ENCODE measurements at places on chromosomes 16 and 17.

- DNase-seq: no peak
Measured at GRCh38 chr16:27098366-27099049, 31.8 kb downstream of the C16orf82 start.

DNA sequence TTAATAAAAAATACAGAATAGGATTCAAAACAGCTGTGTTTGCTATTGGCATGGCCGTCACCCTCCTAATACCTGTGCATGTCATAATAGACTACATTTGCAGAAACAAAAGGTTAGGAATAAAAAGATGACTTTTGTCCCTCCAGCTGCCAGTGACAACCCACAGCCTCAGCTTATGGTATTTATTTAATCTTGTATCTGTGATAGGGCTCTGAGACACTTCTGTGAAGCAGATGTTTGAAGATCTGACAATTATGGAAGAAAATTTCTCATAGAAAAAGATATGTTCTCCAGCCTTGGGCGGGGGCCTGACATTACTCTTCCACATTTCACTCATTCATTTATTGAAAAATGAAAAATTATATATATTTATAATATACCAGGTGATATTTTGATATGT lies 62.2 kb downstream of the PITPNC1 start:
- no peak for DNase-seq

GRCh38 chr17:51298508-51299371 lies 38.4 kb downstream of the UTP18 start:
- no peak for DNase-seq

GRCh38 chr17:29711588-29712385 lies 89.1 kb upstream of the CORO6 start:
- DNase-seq: no peak

DNA sequence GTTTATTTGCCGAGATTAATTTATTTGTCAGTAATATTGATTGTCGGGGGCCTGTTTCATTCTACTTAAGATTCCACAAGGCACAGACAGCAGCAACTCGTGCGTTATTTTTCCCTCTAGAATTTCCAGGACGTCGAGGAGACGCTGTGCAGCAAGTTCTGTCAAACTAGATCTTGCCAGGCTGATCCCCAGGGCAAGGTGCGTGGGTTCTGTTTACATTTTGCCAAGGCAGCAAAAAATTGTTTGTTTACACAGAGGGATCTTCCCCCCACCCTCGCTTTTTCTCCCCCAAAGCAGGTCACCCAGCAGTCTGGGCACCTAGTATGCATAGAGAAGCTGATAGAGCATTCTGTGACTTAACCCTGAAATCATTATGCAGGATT lies 111.4 kb downstream of the IRX3 start:
- DNase-seq: no peak

- no peak for DNase-seq
Measured at GRCh38 chr16:877242-878071, 76.9 kb upstream of the GNG13 start.

DNA sequence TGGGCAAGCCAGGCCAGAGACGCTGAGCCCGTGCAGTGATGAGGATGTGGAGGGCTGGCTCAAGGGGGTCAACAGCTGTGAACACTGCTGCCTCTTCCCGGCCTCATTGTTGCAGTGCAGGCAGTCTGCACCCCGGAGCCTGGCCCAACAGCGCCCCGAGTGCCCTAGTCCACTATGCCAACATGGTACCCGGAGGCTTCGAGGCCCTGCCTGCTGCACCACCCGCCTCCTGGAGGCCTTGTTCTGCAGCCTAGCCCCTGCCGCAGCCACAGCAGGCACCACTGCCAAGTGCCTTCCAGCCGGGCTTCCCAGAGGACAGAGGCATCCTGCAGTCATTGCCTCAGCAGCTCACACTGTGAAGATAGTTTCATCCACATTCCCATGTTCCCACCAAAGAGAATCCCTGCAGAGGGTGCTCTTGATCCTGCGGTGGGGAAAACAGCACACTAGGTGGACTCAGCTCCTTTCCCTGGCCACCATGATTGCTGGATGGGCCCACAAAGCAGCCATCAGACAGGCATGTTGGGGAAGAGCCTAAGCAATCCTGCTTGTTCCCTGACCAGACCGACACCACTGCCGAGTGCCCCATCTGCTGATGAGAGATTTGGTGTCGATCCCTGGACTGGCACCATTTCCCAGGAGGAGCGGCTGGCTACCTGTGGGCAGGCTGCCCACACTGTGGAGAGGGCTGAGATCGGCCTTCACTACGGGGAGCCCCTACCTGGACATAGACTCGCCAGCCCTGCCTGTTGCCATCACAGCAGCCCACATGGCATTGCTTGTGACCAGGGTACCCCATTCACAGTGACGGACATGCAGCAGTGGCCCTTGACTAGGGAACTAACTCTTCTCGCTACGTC lies 44.9 kb downstream of the USP22 start:
- no peak for DNase-seq

DNA sequence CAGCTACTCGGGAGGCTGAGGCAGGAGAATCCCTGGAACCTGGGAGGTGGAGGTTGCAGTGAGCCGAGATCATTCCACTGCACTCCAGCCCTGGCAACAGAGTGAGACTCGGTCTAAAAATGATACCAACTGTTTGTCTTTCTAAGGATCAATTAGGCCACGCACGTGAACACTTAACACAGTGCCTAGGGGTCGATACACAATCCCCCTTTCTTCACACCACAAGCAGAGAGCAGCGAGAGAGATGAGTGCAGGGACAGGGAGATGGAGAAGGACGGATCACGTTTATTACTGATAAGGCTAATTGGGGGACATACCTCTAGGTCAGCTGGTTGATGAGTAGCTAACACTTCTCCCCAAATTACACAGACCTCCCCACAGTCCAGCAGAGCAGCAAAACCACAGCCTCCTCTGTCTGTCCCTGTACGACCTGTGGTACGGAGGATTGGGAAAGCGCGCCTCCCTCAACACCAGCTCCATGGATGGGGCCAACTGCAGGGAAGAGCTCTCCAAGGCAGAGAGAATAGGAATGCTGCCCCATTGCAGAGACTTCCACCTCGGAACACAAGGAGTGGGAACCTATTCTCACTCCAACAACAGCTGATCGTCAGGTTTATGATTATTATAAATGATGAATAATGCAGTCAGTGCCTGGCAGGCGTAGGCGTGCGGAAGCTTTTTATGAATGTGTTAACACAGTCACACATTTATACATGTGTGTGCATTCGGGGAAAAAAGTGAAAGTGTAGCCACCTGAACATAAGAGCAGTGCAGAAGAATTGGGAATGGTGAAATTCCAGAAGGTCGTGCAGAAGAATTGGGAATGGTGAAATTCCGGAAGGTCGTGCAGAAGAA lies 155.1 kb downstream of the C16orf95 start:
- DNase-seq: no peak

GRCh38 chr17:40596261-40596919 lies 31.1 kb upstream of the CCR7 start:
- no peak for DNase-seq

GRCh38 chr16:74511961-74512360 lies 90.7 kb upstream of the CLEC18B start:
- no peak for DNase-seq

- no peak for DNase-seq
Measured at GRCh38 chr16:57156351-57156703, 29.5 kb downstream of the PSME3IP1 start.

GRCh38 chr17:82314727-82315605 lies 2.4 kb downstream of the CD7 start:
- no peak for DNase-seq

- DNase-seq: no peak
Measured at GRCh38 chr16:354971-355461, 2.5 kb upstream of the AXIN1 start.

GRCh38 chr16:77786186-77786847 lies 2.0 kb upstream of the VAT1L start:
- no peak for DNase-seq

DNA sequence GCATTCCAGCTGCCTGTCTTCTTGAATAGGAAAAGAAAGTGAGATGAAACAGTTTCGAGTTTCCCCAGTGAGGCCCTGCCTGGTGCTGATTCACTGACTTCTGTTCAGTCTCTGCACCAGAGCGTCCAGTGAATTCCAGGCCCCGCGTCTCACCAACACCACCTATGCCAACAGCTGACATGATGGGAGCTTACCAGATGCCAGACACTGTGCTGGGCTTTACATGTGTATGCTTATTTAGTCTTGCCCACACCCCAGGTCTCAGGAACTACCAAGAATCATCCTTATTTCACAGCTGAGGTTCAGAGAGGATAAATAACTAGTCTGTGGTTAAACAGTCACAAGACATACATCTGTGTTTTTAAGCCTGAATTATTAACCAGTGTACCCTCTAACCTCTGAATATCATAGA lies 29.1 kb upstream of the IRX6 start:
- DNase-seq: no peak

DNA sequence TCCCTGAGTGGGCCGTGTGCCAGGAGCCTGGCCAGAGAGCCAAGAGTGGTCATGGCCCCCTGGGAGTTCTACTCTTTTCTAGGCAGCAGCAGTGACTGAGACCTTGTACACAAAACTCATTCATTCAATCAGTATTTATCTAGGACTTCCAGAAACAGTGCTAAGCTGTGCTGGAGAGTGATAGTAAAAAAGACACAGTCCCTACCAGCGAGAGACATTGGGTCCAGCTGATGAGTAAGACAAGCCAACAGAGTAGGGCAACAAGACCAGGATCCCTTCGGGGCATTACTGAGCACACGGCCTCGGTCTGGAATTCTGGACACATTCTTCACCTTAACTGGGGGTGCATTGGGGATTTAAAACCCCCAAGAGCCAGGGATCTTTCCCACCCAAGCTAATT lies 20.2 kb downstream of the CBX4 start:
- no peak for DNase-seq

DNA sequence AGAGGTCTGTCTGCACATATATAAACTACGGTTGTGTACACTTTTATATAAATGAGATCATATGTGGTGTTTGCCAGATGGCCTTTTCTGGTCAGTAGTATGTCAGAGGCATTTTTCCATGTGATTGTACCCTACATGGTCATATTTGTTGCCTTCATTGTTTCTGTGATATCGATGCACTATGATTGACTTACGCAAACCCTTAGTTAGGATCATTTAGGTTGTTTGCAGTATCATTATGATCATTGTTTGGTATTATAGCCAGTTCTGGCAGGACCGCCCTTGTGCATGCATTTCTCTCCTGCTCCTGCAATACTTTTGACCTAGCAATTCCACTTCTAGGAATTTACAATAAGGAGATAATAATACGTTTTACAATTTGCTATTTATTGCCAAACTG lies 169.1 kb downstream of the MSI2 start:
- no peak for DNase-seq

GRCh38 chr17:38898291-38898679 lies 27.1 kb upstream of the LASP1NB start:
- DNase-seq: no peak

- no peak for DNase-seq
Measured at GRCh38 chr17:39224778-39225307, 902 bp downstream of the STAC2 start.

DNA sequence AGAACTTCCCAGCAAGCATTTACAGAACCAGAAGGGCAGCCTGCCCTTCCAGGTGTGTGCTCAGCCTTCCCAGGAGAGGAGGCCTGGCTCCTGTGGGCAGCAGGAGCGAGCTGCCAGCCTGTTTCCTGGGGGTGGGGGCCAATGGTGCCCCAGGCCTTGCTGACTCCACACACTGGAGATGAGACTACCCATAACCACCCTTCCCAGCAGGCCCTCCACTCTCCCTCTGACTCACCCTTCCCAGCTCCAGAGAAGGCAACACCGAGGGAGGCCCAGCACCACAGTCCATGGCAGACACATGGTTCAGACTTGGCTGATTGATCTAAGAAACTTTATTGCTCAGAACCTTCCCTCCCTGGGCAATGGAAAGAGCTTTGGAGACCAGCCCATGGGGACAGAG lies 1.8 kb upstream of the PRSS53 start:
- DNase-seq: no peak

DNA sequence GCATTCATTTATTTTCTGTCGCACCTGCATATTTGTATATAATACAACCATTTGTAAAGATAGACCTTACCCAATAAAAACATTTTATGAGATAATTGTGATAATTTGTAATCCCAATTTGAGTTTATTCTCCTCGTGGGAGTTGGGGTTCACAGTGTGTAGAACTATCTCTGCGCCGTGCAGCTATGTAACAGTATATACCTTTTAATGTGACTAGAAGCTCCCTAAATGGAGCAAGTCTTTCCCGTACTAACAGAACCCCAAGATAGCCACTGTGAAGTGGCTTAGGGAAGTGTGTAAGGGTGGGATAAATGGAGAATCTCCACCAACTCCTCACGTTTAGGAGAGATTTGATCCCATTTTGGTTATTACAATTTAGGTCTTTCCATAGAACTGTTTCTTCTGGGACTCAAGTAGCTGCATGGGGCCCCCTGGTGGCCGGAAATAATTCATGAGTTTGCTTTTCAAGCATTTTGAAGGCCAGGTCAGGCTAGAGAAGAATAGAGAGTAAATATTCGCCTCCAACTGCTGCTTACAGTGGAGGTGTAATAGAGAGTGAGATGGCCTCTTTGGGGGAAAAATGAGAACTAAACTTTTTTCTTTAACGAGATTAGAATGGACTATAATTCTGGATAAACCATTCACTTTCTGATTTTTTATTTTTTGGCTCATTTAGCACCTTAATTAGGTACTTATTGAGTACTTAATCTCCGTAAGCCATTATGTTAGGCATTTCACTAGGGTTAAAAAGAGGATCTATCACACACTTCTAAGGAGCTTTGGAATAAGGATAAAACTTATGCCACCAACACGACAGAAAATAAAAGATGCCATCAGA lies 4.5 kb downstream of the TMEM100 start:
- peak; percentile 82 for DNase-seq

DNA sequence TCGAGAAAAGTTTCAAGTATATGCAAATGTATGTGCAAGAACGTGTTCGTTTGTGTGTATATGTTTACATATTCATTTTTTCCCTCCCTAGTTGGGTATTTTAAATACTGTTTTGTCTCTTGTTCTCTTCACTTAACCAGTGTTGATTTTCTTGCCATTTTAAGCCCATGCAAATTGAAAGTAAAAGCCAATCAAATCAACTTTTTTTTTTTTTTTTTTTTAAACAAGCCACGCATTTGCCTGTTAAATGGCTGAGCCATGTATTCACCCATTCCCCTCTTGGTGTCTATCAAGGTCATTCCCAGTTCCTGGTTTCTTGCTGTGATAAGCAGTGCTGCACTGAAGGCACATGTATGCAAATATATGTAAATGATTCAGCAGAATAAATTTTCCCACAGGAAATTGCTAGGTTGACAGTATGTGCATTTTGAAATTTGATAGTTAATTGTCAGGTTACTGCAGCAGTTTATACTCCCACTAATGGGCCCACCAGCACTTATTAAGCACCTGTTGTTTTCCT lies 12.2 kb downstream of the ABCC1 start:
- no peak for DNase-seq

GRCh38 chr17:55687037-55687436 lies 35.6 kb downstream of the TMEM100 start:
- DNase-seq: no peak

- DNase-seq: no peak
Measured at GRCh38 chr17:31724026-31724425, 135.0 kb downstream of the COPRS start.

DNA sequence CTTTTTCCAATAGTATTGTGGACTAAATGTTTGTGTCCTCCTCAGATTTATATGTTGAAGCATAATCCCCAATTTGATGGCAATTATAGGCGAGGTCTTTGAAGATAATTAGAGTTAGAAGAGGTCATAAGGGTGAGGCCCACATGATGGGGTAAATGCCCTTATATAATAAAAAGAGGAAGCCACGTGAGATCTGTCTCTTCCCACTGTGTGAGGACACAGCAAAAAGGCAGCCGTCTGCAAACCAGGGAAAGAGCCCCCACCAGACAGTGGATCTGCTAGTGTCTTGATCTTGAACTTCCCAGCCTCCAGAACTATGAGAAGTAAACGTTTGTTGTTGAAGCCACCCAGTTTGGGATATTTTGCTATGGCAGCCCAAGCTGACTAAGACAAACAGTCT lies 76.0 kb downstream of the LYRM1 start:
- DNase-seq: no peak
